ENCODE measurements at places on chromosomes 1 and 21. TPM values are rescaled to one million over a fixed set of nuclear protein-coding genes. Genes with fewer than 3 reads are reported as not detected.

HSD3B1 gene
- total RNA-seq, result 62.4 TPM

S100A1 gene
- 2.7 TPM for total RNA-seq

EXO1 gene
- 5.0 TPM for total RNA-seq

DNA sequence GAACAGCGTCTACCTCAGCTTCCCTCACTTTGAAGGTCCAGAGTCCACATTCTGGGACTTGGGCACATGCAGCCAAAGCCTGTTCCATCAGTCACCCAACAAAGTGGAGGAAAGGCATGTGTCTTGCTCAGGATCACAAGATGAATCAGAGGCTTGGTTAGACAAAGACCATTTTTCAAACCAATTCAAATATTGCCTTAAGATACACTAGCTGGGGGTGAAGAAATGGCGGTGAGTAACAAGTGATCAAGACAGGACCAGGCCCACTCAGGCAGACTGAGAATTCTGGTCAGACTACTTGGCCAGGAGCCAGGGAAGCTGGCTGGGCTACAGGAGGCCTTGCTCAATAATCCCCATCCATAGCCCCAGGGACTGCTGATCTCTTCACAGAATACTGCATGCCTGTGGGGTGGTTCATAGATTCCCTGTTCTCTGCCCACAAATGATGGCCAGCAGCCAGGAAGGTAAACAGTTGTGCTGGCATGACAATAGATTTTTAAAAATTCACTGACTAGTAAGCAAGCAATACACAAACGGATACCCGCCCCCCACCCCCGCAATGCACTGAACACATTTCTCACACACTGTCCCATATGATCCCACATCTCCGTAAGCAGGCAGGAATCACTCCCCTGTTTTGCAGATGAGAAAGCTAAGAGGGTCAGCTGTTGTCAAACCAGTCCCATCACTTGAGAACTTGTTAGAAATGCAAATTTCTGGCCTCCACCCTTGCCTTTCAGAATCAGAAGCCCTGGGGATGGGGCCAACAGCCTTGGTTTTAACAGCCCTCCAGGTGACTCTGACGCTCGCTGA, 27.2 kb downstream of the ERI3 start:
- H3K27ac ChIP-seq, result peak overlapping the region; percentile 64
- H3K36me3 ChIP-seq, result no peaks in the 10 kb centered on the region
- H3K4me1 ChIP-seq, result peaks cover 23% of the 10 kb centered on the region
- DNase-seq, result peak; percentile 89
- H3K4me3 ChIP-seq, result no peak overlapping the region
- H3K27me3 ChIP-seq, result no peaks in the 10 kb centered on the region

HSPG2 gene
- 38.3 TPM for total RNA-seq

- no peaks in the 10 kb centered on the region for H3K27me3 ChIP-seq
- DNase-seq, result no peak
- H3K36me3 ChIP-seq, result no peaks in the 10 kb centered on the region
- no peak overlapping the region for H3K27ac ChIP-seq
- no peak overlapping the region for H3K4me3 ChIP-seq
These were observed 13.3 kb upstream of the LCE5A start for GRCh38 chr1:152497273-152497672.

CYYR1 gene
- total RNA-seq, result 6.2 TPM

DNA sequence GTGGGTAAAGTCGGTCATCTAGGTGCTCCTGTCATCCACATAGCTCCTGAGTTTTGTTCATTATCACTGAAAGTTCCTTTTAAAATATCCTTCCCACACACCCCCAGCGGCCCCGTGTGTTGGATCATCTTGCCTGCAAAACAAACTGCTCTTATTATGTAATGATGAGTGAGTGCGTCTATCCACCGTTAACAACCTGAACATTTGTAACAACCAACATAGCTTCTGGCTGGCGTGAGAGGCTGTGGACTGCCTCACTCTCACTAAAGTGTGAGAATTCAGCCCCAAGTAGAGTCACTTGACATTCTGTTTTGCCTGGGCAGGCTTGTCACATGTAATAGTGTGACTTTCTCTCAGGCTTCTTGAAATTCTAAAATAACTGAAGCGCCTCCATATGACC, 14.5 kb upstream of the KCNA2 start:
- no peak for DNase-seq
- peaks cover 4% of the 10 kb centered on the region for H3K4me1 ChIP-seq
- H3K36me3 ChIP-seq, result no peaks in the 10 kb centered on the region
- no peak overlapping the region for H3K4me3 ChIP-seq
- peaks cover 56% of the 10 kb centered on the region for H3K27me3 ChIP-seq

- no peak overlapping the region for H3K4me3 ChIP-seq
- H3K27me3 ChIP-seq, result no peaks in the 10 kb centered on the region
- H3K36me3 ChIP-seq, result no peaks in the 10 kb centered on the region
- H3K4me1 ChIP-seq, result peaks cover 18% of the 10 kb centered on the region
These were observed 10.7 kb upstream of the CSRP1 start for GRCh38 chr1:201517631-201518030.

- no peak overlapping the region for H3K27ac ChIP-seq
- H3K36me3 ChIP-seq, result no peaks in the 10 kb centered on the region
- peaks cover 6% of the 10 kb centered on the region for H3K4me1 ChIP-seq
These were observed 40.0 kb upstream of the CTPS1 start for GRCh38 chr1:40939320-40940059.

ZNF683 gene
- not detected for total RNA-seq

PAQR6 gene
- 4.5 TPM for total RNA-seq

VANGL2 gene
- 9.7 TPM for total RNA-seq

GRCh38 chr1:209650454-209650853, 1.8 kb downstream of the LAMB3 start:
- no peak overlapping the region for H3K4me3 ChIP-seq
- H3K4me1 ChIP-seq, result peaks cover 49% of the 10 kb centered on the region
- H3K36me3 ChIP-seq, result no peaks in the 10 kb centered on the region

GRCh38 chr21:27532076-27532475, 565.2 kb upstream of the ADAMTS5 start:
- peak; percentile 46 for DNase-seq
- no peak overlapping the region for H3K4me3 ChIP-seq
- peak overlapping the region; percentile 9 for H3K27ac ChIP-seq
- no peaks in the 10 kb centered on the region for H3K36me3 ChIP-seq
- H3K27me3 ChIP-seq, result no peaks in the 10 kb centered on the region

TESK2 gene
- 8.2 TPM for total RNA-seq

- H3K4me3 ChIP-seq, result no peak overlapping the region
- H3K27me3 ChIP-seq, result no peaks in the 10 kb centered on the region
- DNase-seq, result no peak
These were observed 424.8 kb upstream of the ADGRL4 start for GRCh38 chr1:79431340-79431739.

- H3K27ac ChIP-seq, result no peak overlapping the region
- no peaks in the 10 kb centered on the region for H3K27me3 ChIP-seq
- no peak overlapping the region for H3K4me3 ChIP-seq
These were observed 180.6 kb upstream of the PALMD start for GRCh38 chr1:99465176-99465900.

- no peaks in the 10 kb centered on the region for H3K36me3 ChIP-seq
- peaks cover 8% of the 10 kb centered on the region for H3K4me1 ChIP-seq
- H3K27me3 ChIP-seq, result no peaks in the 10 kb centered on the region
These were observed 59.7 kb downstream of the RGL1 start for GRCh38 chr1:183864611-183865010.

- peak; percentile 85 for DNase-seq
- peak overlapping the region; percentile 36 for H3K27ac ChIP-seq
- H3K27me3 ChIP-seq, result peaks cover 29% of the 10 kb centered on the region
- no peaks in the 10 kb centered on the region for H3K36me3 ChIP-seq
- peak overlapping the region; percentile 31 for H3K4me3 ChIP-seq
These were observed 2.8 kb upstream of the LIX1L start for GRCh38 chr1:145960468-145961108.

DNA sequence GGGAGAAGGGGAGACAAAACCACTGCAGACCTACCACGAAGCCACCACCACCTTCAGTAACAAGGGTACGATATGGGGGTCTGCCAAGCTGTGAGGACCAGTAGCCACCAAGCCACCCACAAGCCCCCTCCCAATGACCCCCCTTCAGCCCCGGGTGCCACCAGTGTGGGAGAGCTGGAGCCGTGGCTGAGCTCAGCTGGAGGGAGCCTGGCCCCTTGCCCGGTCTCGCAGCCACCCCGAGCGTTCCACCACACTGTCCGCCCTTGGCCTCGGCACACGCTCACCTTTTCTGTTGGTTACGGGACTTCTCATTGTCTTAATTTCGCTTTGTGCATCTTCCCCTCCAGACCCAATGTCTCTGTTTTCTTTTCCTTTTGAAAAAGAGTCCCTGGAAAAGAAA, 26.4 kb upstream of the CNTN2 start:
- DNase-seq, result no peak
- H3K4me3 ChIP-seq, result no peak overlapping the region
- peaks cover 4% of the 10 kb centered on the region for H3K4me1 ChIP-seq
- peaks cover 9% of the 10 kb centered on the region for H3K27me3 ChIP-seq
- no peaks in the 10 kb centered on the region for H3K36me3 ChIP-seq

LHX4 gene
- not detected for total RNA-seq

DNA sequence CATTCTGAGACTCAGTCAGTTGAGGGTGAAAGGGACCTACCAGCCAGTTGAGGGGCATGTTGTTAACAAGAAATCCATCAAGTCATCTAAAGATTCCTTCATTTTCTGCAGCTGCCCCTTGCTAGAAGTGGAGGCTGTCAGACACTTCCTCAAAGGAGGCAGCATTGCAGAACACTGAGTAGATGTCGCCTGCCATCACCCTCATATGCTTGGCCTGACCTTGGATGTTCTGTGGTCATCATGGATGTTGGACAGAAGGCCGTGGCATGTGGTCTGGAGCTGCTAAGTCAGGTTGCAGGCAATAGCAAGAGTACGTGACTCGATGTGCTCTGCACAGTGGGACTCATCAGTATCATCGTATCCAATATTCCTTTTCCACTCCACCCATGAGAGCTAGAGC, 70.6 kb downstream of the GATAD2B start:
- H3K36me3 ChIP-seq, result no peaks in the 10 kb centered on the region
- no peak overlapping the region for H3K4me3 ChIP-seq
- no peak overlapping the region for H3K27ac ChIP-seq
- DNase-seq, result no peak

- no peaks in the 10 kb centered on the region for H3K27me3 ChIP-seq
- no peak overlapping the region for H3K4me3 ChIP-seq
- peaks cover 8% of the 10 kb centered on the region for H3K4me1 ChIP-seq
These were observed 59.3 kb upstream of the PPP2R5A start for GRCh38 chr1:212225871-212226302.
